Activated T-helper 17 cell treated with anti-CD3 and anti-CD28 coated beads, Interleukin-2, amount 50 U/mL, for 72 hours (primary cell): ENCODE measurements at places on chromosomes 7 and 10.

DNA sequence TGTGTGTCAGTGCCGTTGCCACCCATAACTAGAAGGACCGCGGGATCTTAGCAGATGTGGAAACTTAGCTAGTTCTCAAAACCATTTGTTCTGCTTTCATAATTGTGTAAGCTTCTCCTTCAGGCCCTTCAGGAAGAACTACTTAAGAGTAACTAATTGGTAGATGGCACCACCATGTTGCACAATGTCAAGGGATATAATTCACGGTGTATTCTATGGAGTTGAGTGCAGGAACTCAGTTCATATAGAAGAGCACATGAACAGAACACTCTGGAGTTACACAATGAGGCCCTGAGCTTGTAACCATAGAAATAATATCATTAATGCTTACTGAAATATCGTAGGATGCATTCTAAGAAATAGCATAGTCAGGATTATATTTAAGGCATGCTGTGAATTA, 126.5 kb upstream of the GAD2 start:
- no peak for ATAC-seq

- ATAC-seq = no peak
Observed at GRCh38 chr10:123790132-123790885, 101.3 kb downstream of the CPXM2 start.

GRCh38 chr10:132847416-132847777, 61.5 kb upstream of the NKX6-2 start:
- ATAC-seq = no peak

DNA sequence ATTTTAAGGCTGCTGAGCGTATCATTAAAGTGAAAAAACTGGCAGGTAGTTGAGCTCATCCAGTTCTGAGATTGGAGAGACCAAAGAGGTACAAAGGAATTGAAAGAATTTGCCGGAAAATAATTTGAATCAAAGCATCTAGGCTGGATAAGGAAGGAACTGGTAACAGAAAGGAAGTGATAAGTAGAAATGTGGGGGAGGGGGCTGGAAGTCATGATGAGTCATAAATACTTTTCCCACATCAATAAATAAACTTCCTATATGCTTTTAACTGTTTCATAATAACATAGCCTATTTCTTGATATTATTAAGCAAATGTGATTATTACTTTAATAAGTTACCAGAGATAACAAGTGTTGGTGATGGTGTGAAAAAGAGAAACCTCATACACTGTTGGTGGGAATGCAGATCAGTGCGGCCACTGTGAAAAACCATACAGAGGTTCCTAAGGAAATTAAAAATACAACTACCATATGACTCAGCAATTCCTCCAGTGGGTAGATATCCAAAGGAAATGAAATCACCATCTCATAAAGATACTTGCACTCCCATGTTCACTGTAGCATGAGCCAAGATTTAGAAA, 27.0 kb downstream of the ZNF438 start:
- ATAC-seq = peak; percentile 81

DNA sequence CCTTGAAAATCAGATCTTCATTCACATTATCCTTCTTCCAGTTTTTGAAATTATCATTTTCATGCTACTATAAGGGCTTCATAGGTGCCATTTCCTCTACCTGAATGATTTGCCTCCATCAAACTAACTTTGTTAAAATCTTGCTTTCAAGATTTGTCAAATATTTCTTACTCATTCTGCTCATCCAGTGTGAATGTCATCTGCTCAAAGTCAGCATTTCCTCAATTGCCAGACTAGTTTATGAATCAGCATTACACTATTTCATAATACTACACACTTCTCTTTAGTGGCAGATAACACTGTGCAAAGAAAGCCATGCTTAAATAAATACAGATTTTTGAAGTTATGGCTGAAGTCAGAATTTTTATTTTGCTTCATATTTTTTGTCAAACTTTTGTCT, 21.3 kb upstream of the LIPF start:
- ATAC-seq = peak; percentile 48

GRCh38 chr10:11180228-11180627, 162.6 kb downstream of the CELF2 start:
- ATAC-seq = peak; percentile 45

DNA sequence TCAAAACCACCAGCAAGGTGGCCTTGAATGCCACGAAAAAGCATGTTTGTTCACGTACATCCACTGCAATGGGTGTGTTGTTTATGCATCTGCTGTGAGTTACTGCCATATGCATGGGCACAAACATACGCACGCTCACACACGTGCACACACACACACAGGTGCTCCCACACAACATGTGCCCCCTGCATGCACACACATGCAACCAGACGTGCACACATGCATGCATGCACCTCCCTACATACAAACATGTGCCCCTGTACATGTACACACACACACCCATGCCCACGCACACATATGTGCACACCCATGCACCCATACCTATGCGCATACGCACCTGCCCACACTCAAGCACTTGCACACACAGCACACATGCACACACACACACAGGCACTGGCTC, 10.1 kb upstream of the DMBT1 start:
- ATAC-seq = no peak

DNA sequence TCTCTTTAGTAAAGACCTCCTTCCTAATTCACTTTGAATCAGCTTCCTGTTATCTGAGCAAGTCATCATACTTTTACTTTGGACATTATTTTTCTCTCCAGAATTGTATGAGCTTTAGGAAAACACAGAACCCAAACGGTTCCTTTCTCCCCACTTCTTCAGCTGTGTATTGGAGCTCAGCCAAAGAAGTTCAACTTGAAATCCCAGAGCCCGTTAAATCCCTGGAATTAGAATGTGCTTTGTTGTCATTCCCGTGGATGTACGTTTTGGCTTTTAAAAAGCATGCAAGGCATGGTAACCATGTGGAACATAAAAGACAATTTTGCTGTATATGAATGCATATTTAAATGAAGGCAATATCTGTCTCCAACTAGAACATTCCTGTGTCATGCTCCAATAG, 46.6 kb downstream of the AGMO start:
- no peak for ATAC-seq

GRCh38 chr10:60917331-60918280, 26.4 kb downstream of the RHOBTB1 start:
- ATAC-seq = no peak

- ATAC-seq = peak; percentile 95
Observed at GRCh38 chr7:55517191-55517633, 55.1 kb downstream of the VOPP1 start.

DNA sequence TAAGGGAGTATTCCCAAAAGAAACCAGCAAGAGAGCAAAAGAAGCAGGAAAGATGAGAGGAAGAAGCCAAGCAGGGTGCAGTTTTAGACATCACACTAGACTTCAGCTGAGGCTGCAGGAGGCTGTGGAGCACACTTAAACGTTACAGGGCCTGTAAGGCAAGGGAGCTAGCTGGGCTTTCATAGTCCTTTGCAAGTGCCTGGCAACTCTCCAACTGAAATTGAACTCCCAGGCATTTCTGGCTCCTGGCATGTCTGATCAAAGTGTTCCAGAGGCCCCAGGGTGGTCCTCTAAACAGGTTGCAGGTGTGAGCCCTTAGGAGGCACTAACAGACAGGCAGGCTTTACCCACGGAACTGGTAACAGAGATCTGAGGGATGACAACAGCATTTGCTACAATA, 750.2 kb downstream of the XPNPEP1 start:
- no peak for ATAC-seq

DNA sequence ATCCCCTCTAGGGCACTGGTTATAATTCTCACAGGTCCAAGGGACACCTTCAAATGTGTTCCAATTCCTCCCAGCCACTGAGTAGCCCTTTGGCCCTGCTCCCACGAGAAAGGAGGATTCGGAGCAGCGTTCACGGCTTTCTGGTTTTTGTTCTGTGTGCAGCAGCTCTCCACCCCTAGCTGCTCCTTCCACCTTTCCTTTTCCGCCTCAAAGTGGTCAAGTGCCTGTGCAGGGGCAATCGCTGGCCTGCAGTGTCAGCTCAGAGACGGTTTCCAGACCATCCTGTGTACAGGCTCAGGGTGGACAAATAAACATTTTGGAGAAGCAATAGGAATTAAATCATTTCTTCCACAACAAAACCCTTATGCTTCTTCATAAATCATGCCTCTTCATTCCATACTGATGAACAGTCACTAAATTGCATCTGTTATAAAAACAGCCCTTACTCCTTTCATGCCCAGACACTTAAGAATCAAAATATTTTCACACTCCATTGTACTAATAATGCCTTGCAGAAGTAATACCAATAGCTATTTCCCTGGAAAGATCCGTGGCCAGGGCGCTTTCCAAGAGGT, 1.1 kb downstream of the KIAA1549 start:
- ATAC-seq = no peak

GRCh38 chr7:41588341-41588740, 114.5 kb downstream of the INHBA start:
- no peak for ATAC-seq

GRCh38 chr7:135925210-135925609, 51.9 kb downstream of the MTPN start:
- no peak for ATAC-seq

- no peak for ATAC-seq
Observed at GRCh38 chr7:142881586-142882337, 3.8 kb downstream of the TRPV6 start.

GRCh38 chr7:146319629-146320028, 203.0 kb downstream of the CNTNAP2 start:
- no peak for ATAC-seq

DNA sequence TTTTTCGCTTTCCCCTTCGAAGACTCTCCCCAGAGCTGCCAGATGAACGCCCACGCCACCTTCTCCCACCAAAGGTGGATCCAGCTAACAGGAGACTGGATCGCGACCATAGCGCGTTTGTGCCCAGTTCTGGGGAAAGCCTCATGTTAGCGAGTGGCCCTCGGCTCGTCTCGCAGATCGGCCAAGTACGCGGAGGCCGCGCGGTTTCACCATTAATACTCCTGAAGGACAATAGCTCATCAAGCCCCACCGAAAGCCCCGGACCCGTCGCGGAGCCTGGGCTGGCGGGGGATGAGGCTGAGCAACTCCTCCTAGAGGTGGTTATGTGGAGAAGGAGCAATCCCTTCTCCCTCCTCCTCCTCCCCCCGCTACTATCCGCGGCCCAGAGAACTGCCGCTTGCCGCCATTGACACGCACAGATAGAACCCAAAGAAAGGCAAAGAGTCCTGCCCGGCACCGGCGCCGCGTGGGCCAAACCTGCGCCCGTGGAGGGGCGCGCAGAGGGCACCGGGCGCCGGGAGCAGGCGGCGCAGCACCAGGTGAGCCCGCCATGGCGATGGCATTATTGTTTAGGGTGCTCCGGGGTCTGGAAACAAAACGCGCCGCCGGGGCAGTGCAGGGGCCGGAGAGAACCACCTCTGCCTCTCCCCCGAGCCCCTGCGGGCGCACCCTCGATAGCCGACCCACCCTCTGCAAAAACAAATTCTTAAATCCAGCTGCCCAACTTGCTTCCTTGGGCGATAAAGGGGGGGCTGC, at the start of gene MACROH2A2:
MACROH2A2 (plus strand) TSS at position 385 of the 756 bp plus-strand sequence. CDS start 22,813 bp downstream, outside the sequence.
- ATAC-seq = peak; percentile 67

GRCh38 chr10:28873540-28873939, 196.2 kb downstream of the BAMBI start:
- ATAC-seq = no peak

DNA sequence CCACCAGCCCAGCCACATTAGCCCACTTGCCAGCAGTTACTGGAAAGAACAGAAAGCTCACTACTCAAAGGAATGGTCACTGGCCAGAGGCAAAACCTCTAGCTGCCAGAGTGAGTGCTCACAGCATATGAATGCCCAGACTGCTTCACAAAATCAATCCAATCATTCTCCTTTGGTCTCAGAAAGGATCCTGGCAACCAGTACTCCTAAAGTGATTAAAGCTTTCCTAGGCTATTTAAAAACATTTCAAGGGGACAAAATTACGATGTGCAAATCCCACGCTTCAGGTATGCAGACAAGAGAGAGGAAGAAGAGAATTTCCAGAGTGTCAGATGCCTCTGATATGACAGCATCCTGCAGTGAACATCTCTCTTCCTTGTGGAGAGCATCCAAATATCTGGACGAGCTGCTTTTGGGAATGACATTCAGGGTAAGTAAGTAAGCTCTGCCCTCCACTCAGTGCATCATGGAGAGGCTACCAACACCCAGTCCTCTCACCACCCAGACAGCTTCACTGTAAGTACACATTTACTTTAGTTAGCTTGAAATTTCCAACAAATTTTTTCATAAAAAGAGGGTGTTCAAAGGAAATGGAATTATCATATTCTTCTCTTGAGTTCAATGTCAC, 25.1 kb downstream of the ICA1 start:
- no peak for ATAC-seq

GRCh38 chr10:71638064-71638821, 81.3 kb downstream of the C10orf105 start:
- peak; percentile 29 for ATAC-seq

DNA sequence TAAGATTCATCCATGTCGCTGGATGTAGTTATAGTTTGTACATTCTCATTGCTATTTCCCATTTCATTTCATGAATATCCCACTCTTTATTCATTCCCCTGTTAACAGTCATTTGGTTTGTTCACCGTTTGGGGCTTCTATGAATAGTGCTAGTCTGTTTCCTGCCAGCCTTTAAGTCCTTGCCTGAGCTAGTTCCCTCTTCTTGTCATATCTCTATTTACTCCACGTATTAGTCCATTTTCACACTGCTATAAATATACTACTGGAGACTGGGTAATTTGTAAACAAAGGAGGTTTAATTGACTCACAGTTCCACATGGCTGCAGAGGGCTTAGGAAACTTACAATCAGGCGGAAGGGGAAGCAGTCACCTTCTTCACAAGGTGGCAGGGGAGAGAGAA, 56.2 kb downstream of the PLCE1 start:
- no peak for ATAC-seq

GRCh38 chr10:77380191-77380590, 257.4 kb downstream of the KCNMA1 start:
- ATAC-seq = no peak

DNA sequence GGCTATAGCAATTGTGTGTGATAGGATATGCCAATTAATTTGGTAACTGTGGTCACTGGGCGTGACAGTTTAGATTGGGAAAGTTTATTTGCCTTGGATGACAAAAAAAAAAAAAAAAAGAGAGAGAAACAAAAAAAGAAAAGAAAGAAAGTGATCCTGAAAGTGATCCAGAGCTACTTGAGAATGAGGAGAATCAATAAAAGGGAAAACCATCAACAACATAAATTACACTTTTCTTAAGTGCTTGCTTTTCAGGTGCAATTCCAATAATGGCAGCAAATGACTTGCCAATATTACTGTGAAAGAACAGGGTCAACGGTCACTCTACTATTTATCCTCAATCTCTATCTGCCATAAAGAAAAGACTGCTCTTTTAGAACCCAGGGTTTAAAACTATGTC, 191.8 kb upstream of the SEMA3C start:
- no peak for ATAC-seq

GRCh38 chr10:22002591-22003176, 846 bp downstream of the DNAJC1 start:
- peak; percentile 5 for ATAC-seq

DNA sequence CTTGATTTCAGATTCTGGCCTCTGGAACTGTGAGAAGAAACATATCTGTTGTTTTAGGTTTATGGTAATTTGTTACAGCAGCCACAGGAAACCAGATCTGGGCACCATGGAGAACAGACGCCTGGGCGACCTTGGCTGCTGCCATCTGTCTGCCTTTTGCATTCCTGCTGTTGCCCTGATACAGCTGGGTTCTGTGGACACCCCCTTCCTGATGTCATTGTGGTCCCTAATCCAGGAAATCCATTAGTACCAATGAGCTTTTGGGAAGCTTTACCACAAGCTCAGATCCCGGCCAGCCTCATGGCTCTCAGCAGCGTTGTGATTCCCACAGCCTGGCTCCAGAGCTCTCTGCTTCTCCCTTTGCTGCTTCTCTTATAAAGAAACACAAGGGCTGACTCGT, 174.2 kb upstream of the NPS start:
- no peak for ATAC-seq

GRCh38 chr10:101144053-101144452, 13.0 kb downstream of the TLX1 start:
- no peak for ATAC-seq
